NCI-H526 treated with DMSO at 0.1 percent for 48 hours (cell line): ENCODE measurements at places on chromosomes 16 and 17.

- DNase-seq: no peak
Observed at GRCh38 chr17:75269844-75270217, 1.2 kb downstream of the MIF4GD start.

GRCh38 chr17:10354651-10355050, 18.2 kb downstream of the MYH13 start:
- no peak for DNase-seq

- DNase-seq: no peak
Observed at GRCh38 chr16:13429416-13429815, 490.5 kb upstream of the ERCC4 start.

DNA sequence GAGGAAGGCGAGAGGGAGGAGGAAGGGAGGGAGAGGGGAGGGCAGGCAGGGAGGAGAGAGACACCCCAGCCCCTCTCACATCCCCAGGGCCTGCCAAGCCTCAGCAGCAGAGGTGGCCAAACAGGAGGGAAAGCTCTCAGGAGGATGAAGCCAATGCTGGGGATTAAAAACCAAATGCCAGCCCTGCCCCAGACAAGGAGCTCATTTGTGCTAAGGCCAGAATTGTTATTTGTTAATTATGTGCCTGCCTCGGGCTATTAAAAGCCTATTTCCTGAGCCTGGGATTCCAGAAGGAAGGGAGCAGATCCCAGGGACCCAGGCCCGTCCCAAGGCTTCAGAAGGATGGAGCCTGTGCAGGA, 27.9 kb upstream of the GINS2 start:
- DNase-seq: no peak

DNA sequence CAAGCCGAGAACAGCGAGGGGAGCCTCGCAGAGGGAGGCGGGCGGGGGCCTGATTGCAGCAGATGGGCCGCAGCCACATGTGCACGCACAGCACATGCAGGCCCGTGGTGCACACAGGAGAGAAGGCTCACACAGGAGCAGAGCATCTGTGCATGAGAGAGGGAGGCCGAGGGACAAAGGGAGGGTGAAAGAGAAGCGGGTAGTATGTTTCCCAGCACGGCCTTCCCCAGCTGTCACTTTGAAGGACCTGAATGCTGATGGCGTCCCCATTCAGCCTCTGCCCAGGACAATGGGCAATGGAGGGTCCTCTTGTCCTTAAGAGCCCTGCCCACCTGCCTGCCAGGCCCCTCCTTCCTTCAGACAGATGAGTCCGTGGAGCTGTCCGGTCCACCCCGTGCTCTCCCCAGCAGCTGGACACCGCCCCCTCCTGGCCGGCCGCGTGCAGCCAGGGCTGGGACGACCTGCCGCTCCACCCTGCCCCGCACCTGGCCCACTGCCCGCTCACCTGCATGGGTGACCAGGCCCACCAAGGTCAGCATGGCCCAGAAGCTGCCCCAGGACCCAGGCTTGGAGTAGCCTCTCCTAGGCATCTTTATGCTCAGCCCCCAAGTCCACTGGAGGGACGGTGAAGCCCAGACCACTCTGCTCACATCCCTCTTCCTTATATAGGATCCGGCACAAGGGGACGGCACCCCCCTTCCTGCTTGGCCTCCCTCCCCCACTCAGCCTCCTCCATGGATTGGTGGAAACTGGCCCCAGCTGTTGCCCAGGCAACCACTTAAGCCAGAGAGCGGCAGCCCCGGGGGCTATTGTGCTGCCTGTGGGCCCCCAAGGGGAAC, at the start of gene BTBD17:
BTBD17 (minus strand) TSS at position 639 of the 839 bp plus-strand sequence; CDS start at position 590, 49 bp downstream.
- no peak for DNase-seq

DNA sequence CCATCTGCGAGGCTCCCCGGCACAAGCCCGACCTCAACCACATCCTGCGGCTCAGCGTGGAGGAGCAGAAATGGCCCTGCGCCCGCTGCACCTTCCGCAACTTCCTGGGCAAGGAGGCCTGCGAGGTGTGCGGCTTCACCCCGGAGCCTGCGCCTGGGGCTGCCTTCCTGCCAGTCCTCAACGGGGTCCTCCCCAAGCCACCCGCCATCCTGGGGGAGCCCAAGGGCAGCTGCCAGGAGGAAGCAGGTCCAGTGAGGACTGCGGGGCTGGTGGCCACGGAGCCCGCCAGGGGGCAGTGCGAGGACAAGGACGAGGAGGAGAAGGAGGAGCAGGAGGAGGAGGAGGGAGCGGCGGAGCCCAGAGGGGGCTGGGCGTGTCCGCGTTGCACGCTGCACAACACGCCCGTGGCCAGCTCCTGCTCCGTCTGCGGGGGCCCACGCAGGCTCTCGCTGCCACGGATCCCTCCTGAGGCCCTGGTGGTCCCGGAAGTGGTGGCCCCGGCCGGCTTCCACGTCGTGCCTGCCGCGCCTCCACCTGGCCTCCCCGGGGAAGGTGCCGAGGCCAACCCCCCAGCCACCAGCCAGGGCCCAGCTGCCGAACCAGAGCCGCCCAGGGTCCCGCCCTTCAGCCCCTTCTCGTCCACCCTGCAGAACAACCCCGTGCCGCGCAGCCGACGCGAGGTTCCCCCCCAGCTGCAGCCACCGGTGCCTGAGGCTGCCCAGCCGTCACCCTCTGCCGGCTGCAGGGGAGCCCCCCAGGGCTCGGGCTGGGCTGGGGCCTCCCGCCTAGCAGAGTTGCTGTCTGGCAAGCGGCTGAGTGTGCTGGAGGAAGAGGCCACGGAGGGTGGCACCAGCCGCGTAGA, 13.1 kb upstream of the PRR35 start:
- no peak for DNase-seq

- DNase-seq: no peak
Observed at GRCh38 chr16:4837733-4838501, 9.2 kb downstream of the GLYR1 start.
